ENCODE measurements at places on chromosomes 4 and X. TPM values are rescaled to one million over a fixed set of nuclear protein-coding genes. Genes with fewer than 3 reads are reported as not detected.

Gene TREX2
- 0.49 TPM for total RNA-seq

Gene EDA2R
- total RNA-seq = 2.6 TPM

DNA sequence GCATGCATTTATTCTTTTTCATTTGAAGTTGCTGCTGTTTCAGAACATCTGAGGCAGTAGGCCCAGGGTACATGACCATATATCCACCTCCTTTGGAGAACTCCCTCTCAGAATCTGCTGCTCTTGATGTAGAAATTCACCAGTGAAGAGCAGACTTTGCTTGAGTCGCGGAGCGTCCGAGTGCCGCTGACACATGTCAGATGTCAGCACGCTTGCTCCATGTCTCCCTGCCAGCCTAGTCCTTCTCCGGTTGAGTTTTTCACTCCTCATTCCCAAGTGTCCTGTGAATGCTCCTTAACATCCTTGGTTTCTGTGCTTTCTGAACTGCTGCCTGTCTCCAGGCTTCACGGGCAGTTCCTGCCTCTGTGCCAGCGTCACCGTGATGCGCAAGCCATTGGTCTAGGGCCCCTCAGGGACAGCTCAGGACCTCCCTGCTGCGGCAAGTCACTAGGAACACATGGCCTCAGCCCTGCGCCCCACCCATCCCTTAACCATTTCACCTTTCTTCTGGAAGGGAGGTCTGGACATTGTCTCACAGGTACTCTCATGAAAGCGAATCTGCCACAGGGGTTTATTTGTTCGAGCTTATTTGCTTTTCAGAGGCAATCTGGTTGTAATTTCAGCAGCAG lies 93.1 kb upstream of the RBPJ start:
- no peak for DNase-seq

GRCh38 chr4:173485164-173485563 lies 44.9 kb downstream of the HAND2 start:
- no peak for DNase-seq

DNA sequence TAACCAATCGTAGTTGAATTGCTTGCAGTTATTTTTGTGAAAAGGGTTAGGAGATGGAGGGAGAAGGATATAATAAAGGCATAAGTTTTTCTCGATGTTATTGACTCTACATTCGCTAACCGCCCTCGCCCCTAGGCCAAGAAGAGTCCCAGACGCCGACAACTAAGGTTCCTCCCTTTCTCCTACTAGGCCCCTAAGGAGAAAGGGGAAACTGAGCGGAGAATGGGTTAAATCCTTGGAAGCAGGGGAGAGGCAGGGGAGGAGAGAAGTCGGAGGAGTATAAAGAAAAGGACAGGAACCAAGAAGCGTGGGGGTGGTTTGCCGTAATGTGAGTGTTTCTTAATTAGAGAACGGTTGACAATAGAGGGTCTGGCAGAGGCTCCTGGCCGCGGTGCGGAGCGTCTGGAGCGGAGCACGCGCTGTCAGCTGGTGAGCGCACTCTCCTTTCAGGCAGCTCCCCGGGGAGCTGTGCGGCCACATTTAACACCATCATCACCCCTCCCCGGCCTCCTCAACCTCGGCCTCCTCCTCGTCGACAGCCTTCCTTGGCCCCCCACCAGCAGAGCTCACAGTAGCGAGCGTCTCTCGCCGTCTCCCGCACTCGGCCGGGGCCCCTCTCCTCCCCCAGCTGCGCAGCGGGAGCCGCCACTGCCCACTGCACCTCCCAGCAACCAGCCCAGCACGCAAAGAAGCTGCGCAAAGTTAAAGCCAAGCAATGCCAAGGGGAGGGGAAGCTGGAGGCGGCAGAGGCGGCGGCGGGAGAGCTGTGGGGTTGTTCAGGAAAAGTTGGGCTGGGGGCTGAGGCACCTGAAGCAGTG lies 5.9 kb downstream of the ATOH1 start:
- DNase-seq = no peak

Gene PLS3
- total RNA-seq = 108 TPM

Gene PPAT
- 11.6 TPM for total RNA-seq

Gene HTRA3
- total RNA-seq = 46.8 TPM

DNA sequence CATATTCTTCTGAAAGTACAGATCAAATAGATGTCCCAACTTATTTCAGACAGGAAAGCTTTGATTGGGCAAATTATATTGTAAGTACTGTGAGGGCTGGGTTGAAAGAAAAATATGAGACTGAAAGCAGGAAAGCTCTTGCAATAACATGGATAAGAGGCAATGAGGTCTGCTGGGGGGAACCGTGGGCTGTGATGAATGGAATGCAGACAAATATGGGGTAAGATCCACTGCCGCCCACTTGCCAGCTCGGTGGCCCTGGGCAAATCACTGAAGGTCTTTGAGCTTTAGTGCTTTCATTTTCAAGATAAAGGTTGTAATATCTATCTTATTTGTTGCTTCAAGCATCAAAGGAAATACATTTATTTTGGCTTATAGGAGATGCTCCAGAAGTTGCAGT lies 51.0 kb downstream of the AGA start:
- no peak for DNase-seq

Gene APELA
- total RNA-seq = 0.04 TPM

Measured in muscle of leg (tissue), 16 donors.